ENCODE measurements at places on chromosomes 6 and 20. TPM values are rescaled to one million over a fixed set of nuclear protein-coding genes. Genes with fewer than 3 reads are reported as not detected.
A peak's percentile ranks its signal among the peaks of the same experiment; 100 is the strongest.

DNA sequence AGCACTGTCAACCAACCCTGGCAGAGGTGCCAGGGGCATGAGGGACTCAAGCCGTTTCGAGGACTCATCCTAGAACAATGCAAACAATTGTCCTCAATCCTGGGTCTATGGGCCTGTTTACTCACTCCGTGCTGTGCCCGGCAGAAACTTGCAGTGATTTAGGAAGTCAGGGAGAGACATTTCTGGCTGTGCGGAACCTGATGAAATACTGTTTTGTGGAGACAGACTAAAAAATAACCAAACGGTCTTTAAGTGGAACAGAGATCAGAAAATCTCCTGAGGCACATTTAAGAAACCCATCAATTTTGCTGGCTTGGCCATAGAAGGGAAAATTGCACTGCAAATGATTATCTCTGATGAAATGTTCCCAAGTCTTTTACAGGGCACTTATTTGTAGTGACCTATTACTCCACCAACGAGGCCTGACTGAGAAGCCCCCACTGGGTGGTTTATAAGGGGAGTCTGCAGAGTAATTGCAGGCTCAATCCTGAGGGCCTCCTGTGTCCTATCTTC, 79.8 kb upstream of the KCNK16 start:
- H3K36me3 ChIP-seq = no peaks in the 10 kb centered on the region
- no peak overlapping the region for H3K4me3 ChIP-seq
- no peak overlapping the region for H3K27ac ChIP-seq
- H3K4me1 ChIP-seq = no peaks in the 10 kb centered on the region
- H3K27me3 ChIP-seq = peaks cover 36% of the 10 kb centered on the region
- no peak for DNase-seq

DNA sequence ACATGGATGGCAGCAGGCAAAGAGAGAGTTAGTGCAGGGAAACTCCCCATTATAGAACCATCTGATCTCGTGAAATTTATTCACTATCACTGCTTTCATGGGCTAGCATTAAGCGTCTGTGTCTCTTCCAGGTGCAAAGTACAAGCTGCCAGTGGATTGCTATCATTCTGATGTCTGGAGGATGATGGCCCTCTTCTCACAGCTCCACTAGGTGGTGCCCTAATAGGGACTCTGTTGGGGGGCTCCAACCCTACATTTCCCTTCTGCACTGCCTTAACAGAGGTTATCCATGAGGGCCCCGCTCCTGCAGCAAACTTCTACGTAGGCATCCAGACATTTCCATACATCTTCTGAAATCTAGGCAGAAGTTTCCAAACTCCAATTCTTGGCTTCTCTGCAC, 347.8 kb upstream of the HS3ST5 start:
- DNase-seq = no peak
- H3K27me3 ChIP-seq = no peaks in the 10 kb centered on the region
- no peaks in the 10 kb centered on the region for H3K4me1 ChIP-seq
- no peak overlapping the region for H3K27ac ChIP-seq

- H3K4me3 ChIP-seq = peak overlapping the region; percentile 95
- H3K36me3 ChIP-seq = peaks cover 42% of the 10 kb centered on the region
- H3K27me3 ChIP-seq = no peaks in the 10 kb centered on the region
- DNase-seq = no peak
- H3K27ac ChIP-seq = no peak overlapping the region
Measured at GRCh38 chr6:109453594-109454495, 1.7 kb downstream of the MICAL1 start.

GRCh38 chr20:10637031-10637559, 36.7 kb downstream of the JAG1 start:
- H3K27ac ChIP-seq = no peak overlapping the region
- DNase-seq = no peak
- H3K4me3 ChIP-seq = no peak overlapping the region
- H3K4me1 ChIP-seq = peaks cover 9% of the 10 kb centered on the region
- H3K27me3 ChIP-seq = no peaks in the 10 kb centered on the region
- peaks cover 53% of the 10 kb centered on the region for H3K36me3 ChIP-seq

DNA sequence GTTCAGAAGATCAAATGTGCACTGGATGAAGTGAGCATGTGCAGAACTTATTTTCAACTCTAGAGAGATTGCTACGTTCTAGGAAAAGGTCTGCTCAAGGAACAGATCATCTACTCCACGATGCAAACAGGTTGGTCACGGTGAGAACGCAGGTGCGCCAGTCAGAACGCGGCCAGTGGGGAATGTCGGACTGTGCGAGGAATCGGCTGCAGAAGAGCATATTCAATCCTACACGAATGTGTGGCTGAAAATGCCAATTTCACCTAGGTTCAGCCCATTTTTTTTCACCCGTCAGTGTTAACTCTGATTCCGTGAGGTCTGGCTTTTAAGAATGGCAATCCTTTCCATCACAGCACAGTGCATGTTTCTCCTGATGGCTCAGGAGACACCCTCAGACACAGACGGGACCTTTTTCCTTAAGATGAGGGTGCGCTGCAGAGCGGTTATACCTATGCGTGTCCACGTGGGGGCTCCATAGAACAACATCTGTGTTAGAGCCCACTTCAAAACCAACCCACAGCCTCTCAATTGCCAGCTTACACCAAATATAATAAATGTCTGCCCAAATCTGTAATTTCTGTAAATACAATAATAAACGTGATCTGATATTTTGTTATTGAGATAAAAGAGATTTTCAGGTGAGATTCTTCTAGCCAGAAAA, 250.4 kb downstream of the FOXA2 start:
- no peak overlapping the region for H3K4me3 ChIP-seq
- DNase-seq = peak; percentile 42
- peaks cover 21% of the 10 kb centered on the region for H3K27me3 ChIP-seq
- no peaks in the 10 kb centered on the region for H3K4me1 ChIP-seq
- H3K27ac ChIP-seq = no peak overlapping the region
- no peaks in the 10 kb centered on the region for H3K36me3 ChIP-seq

GRCh38 chr6:168623736-168624135, 182.8 kb downstream of the SMOC2 start:
- no peak overlapping the region for H3K4me3 ChIP-seq
- DNase-seq = no peak
- no peaks in the 10 kb centered on the region for H3K27me3 ChIP-seq
- H3K36me3 ChIP-seq = peaks cover under 1% of the 10 kb centered on the region

DNA sequence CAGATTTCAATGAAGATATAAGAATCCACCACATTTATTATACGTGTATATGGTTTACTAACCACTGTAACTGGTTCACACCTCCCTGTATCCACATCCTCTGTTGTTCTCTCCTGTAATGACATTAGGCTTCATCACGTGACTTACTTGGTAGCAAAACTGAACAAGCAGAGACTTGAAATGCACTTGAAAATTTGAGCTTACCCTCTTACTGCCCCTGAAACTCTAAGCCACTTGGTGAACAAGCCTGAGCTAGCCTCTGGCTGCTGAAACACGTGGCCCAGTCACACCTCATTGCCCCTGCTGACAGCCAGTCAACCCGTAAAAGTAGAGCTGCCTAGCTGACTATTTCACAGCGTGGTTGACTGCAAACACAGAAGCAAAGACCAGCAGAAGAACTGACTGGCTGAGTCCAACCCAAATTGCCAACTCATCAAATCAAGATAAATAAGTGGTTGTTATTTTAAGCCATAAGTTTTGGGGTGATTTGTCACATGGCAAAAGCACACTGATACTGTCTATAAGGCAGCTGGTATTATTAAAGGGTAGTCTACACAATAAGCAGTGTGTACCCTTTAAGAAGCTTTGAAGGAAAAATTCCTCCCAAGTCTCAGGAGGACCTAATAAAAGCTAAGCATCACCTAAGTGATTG, 109.0 kb downstream of the RALGAPA2 start:
- DNase-seq = no peak
- H3K36me3 ChIP-seq = peaks cover 5% of the 10 kb centered on the region
- no peaks in the 10 kb centered on the region for H3K27me3 ChIP-seq
- H3K4me1 ChIP-seq = no peaks in the 10 kb centered on the region
- no peak overlapping the region for H3K27ac ChIP-seq

RIPOR3 gene
- total RNA-seq = 2.8 TPM

- H3K27me3 ChIP-seq = no peaks in the 10 kb centered on the region
- H3K36me3 ChIP-seq = no peaks in the 10 kb centered on the region
- DNase-seq = peak; percentile 49
- peak overlapping the region; percentile 71 for H3K27ac ChIP-seq
Measured at GRCh38 chr6:75098709-75099108, 107.1 kb downstream of the COL12A1 start.

- peaks cover 60% of the 10 kb centered on the region for H3K36me3 ChIP-seq
- H3K4me3 ChIP-seq = peak overlapping the region; percentile 10
- DNase-seq = no peak
- peaks cover 53% of the 10 kb centered on the region for H3K4me1 ChIP-seq
Measured at GRCh38 chr6:41785254-41785653, 2.2 kb upstream of the TOMM6 start.

DNA sequence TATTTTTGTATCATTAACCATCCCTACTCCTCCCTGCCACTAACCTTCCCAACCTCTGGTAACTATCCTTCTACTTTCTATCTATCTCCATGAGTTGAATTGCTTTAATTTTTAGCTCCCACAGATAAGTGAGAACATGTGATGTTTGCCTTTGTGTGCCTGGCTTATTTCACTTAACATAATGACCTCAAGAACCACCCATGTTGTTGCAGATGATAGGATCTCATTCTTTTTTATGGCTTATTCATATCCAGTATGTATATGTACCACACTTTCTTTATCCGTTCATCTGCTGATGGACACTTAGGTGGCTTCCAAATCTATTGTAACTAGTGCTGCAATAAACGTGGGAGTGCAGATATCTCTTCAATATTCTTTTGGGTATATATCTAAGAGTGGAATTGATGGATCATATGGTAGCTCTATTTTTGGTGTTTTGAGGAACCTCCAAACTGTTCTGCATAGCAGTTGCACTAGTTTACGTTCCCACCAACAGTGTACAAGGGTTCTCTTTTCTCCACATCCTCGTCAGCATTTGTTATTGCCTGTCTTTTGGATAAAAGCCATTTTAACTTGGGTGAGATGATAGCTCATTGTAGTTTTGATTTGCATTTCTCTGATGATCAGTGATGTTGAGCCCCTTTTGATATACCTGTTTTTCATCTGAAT, 201.4 kb downstream of the ARHGAP18 start:
- H3K4me1 ChIP-seq = peaks cover 36% of the 10 kb centered on the region
- no peaks in the 10 kb centered on the region for H3K27me3 ChIP-seq
- peak overlapping the region; percentile 85 for H3K27ac ChIP-seq
- peak overlapping the region; percentile 30 for H3K4me3 ChIP-seq
- DNase-seq = no peak

DNA sequence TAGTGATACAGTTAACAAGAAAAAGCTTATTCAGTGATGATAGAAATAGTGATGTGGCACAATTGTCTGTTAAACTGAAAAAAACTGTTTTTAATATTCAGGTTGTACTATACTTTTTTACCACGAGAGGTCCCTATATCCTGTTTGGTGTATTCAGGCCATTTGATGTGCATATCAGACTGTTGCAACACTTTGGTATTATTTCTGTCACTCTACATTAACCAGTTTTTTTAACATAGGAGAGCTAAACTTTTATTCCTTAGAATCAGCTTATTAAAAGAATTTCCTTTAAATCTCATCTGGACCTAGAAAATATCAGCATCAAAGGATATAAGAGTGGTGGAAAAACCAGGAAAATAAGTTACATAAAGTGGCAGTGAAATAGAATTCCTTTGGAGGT, 36.8 kb downstream of the TSPYL4 start:
- H3K27me3 ChIP-seq = no peaks in the 10 kb centered on the region
- no peak overlapping the region for H3K4me3 ChIP-seq
- no peaks in the 10 kb centered on the region for H3K4me1 ChIP-seq
- no peak for DNase-seq
- H3K36me3 ChIP-seq = no peaks in the 10 kb centered on the region

PMEPA1 gene
- total RNA-seq = 1,302 TPM

GRCh38 chr20:32589256-32589655, 4.1 kb upstream of the NOL4L start:
- peaks cover 57% of the 10 kb centered on the region for H3K27me3 ChIP-seq
- peaks cover 17% of the 10 kb centered on the region for H3K4me1 ChIP-seq
- no peak overlapping the region for H3K4me3 ChIP-seq
- H3K36me3 ChIP-seq = peaks cover 9% of the 10 kb centered on the region
- peak; percentile 46 for DNase-seq

DNA sequence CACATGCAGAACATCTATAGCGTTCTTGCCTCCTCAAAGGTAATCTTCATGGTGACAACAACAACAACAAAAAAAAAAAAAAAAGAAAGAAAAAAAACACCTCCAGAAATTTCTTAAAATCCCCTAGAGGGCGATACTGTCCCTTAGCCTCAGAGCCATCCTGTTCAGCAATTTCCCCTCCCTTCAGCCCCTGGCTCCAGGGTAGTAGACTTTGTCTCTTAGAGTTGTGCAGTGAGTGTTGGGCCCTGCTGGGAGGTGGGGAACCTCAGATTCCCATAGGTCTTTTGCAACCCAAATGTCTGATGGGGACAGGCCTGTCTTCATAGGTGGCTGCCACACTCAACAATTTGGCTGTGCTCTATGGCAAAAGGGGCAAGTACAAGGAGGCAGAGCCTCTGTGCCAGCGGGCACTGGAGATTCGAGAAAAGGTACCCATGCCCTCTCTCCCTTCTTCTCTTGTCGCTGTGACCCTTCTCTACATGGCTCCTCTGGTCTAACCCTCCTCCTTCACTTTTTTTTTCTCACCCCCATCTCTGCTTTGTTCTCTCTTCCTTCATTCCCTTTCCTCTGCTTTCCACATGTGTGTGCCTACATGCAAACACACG, 6.0 kb upstream of the PTK7 start:
- no peaks in the 10 kb centered on the region for H3K4me1 ChIP-seq
- H3K4me3 ChIP-seq = no peak overlapping the region
- H3K36me3 ChIP-seq = no peaks in the 10 kb centered on the region
- H3K27ac ChIP-seq = no peak overlapping the region
- H3K27me3 ChIP-seq = no peaks in the 10 kb centered on the region

DNA sequence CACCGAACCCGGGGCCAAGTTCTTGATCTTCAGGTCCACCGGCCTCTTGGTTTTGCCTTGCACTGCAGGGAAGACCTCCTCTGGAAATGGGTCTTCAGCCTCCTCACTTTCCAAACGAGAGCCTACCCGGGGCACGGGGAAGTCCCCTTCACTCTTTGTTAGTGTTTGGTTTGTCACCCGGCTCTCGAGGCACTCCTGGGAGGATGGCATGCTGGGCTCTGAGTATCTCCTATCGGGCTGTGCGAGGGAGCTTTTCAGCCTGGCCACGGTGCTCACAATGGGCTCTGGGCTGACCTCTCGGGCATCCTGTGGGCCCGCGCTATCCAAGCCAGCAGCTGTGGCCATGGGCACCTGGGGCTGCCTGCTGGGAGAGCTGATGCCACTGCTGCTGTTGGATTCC, 8.1 kb downstream of the TAGAP start:
- DNase-seq = no peak
- H3K4me3 ChIP-seq = no peak overlapping the region
- peaks cover 7% of the 10 kb centered on the region for H3K4me1 ChIP-seq
- H3K36me3 ChIP-seq = no peaks in the 10 kb centered on the region

DNA sequence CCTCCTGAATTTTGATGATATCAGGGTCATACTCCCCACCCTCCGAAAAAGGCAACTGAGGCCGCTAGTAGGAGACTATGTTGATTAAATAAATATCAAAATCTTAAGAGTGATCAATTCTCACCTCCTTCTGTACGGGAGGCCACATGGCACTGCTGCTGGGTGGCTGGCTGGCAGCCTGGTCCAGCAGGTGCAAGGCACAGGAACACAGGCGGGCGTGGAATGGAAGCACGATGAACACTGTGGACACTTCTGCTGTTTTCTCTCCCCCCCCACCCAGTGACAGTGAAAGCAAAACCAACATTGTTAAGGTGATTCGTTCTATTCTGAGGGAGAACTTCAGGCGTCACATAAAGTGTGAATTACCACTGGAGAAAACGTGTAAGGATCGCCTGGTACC, 9.7 kb upstream of the CLDN20 start:
- no peaks in the 10 kb centered on the region for H3K4me1 ChIP-seq
- H3K4me3 ChIP-seq = no peak overlapping the region
- H3K27ac ChIP-seq = no peak overlapping the region
- peaks cover 24% of the 10 kb centered on the region for H3K36me3 ChIP-seq

- peaks cover 5% of the 10 kb centered on the region for H3K36me3 ChIP-seq
- peaks cover 39% of the 10 kb centered on the region for H3K4me1 ChIP-seq
- no peak overlapping the region for H3K27ac ChIP-seq
Measured at GRCh38 chr6:159108426-159108985, 60.7 kb upstream of the FNDC1 start.

Data from Calu3 (cell line).